Activated CD4-positive, CD25-positive, alpha-beta regulatory T cell treated with anti-CD3 and anti-CD28 coated beads, Interleukin-2, amount 50 U/mL, for 72 hours (primary cell): ENCODE measurements at places on chromosomes 5 and 9.

DNA sequence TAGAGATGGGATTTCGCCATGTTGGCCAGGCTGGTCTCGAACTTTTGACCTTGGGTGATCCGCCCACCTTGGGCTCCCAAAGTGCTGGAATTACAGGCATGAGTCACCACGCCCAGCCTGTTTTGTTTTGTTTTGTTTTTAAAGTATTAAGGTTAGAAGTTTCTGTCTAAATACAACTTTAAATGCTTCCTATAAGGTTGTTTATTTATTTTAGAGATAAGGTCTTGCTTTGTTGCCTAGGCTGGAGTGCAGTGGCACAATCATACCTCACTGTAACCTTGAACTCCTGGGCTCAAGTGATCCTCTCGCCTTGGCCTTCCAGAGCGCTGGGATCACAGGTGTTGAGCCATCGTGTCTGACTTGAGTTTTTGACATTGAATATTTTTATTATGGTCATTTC, 11.4 kb downstream of the MRRF start:
- no peak for DNase-seq

- DNase-seq: no peak
Observed at GRCh38 chr9:122087406-122088200, 5.5 kb downstream of the TTLL11 start.

DNA sequence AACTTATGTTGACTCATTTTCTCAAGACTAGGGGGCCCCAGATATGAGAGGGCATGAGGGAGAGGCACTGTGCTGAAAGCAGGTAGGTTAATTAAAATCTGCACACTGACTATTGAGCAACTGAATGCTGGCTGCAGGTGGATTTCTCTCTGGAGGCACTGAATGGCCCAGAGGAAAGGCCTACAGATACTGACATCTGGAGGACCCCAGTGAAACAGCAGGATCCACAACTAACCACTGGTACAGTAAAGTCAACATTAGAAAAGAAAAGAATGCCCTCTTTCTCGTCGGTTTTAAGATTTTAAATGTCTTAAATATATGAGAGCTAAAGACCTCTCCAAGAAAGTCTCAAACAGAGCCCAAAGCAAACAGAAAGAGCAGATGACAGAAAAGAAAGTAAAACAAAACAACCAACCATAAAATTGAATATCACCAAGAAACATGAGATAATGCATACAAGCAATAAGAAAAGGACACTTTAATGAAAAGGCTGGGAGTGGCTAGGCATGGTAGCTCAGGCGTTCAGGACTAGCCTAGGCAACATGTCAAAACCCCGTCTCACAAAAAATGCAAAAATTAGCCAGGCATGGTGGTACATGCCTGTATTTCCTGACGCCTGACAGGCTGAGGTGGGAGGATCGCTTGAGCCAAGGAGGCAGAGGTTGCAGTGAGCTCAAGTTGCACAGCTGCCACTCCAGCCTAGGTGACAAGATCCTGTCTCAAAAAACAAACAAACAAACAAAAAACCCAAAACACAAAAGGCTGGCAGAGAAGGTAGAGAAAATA, 43.3 kb downstream of the PUM3 start:
- DNase-seq: no peak

DNA sequence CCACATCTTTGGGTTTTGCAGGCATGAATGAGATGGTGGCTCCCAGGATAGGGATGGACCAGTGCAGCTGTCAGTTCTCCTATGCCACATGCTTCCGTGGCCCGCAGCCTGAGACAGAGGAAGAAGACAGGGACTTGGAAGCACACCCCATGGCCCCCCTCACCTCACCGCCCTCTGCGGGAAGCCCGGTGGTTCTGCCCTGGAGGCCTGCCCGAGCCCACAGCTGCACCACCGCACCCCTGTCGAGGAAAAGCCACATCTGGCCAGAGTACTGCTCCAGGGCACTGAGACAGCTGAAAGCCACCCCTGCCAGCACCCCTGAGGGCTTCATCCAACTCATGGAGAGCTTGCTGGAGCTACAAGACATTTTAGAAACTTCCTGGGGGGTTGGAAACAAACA, 7.6 kb upstream of the TRMT10B start:
- DNase-seq: no peak

DNA sequence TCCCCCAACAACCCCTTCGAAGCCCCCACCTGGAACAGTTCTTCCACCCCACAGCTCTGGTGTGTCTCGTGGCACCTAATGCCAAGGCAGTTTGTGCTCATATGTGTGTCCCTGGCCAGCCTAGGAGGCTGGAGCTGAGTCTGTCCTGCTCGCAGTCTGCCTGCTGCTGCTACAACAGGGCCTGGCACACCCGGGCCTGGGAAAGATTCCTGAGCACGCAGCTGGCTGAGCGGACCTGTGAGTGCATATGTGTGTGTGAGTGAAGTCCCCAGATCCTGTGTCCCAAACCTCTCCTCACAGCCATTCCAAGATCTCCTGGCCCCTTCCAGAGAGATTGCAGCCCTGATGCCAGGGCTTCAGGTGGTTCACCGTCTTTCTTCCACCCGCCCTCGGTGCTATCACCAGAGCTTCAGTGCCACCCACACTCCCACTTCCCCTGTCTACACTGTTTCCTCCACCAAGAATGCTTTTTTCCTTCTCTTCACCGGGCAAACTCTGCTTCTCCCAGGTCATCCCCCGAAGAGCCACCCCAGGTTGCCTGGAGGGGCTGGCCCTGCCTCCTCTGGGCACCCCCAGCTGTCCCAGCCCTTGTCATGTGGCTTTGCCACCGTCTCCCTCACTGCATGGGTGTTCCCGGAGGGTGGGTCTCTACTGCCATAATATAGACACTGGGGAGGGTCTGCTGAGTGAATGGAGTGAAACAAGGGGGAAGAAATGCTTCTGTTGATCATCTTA, 28.4 kb downstream of the LMX1B start:
- DNase-seq: no peak

GRCh38 chr9:111803924-111804323, 9.2 kb upstream of the SHOC1 start:
- DNase-seq: no peak

DNA sequence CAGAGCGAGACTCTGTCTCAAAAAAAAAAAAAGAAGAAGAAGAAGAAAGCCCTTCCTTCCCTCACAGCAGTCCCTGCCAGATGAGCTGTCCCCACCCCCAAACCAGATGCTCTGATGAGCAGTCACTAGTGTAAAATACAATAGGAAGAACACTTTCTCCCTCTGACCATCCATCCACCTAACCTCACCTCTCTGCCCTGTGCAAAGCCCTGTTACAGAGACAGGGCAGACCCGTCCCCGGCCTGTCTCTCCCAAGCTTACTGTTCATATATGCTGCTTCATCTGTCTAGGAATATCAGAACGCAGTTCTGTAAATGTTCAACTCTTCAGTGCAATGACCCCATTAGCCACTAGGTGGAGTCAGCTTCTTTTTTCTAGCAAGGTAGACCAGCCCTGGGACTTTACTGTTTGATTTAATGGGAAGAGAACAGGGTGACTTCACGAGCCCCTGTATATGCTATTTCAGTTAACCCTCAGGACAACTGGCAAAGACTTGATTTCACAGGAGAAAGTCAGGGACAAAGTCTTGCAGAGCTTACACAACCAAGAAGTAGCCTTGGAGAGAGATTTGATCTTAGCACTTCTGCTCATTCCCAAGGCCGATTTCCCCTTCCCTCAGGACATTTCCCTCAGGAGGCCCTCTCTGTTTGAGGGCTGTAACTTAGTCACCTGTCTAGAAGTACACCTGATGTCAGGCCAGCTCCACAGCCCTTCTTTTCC, 14.9 kb upstream of the FGFR4 start:
- peak; percentile 55 for DNase-seq

DNA sequence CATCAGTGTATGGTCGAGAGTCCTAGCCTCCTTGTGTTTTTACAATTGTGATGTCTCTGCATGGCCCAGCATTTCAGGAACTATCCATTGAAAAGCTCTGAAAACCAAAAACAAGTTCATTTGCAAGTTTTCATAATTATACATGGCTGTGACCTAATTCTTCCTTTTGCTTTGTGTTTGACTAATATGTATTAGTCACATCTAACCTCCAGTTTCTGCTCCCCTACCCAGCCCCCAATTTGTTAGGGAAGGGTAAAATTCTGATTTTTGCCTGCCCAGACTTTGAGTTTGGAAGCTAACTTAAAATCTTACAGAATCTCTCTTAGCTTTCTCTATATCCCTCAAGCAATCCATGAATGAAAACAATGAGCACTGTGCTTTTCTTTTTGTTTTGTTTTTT, 128.2 kb upstream of the SEMA6A start:
- no peak for DNase-seq

DNA sequence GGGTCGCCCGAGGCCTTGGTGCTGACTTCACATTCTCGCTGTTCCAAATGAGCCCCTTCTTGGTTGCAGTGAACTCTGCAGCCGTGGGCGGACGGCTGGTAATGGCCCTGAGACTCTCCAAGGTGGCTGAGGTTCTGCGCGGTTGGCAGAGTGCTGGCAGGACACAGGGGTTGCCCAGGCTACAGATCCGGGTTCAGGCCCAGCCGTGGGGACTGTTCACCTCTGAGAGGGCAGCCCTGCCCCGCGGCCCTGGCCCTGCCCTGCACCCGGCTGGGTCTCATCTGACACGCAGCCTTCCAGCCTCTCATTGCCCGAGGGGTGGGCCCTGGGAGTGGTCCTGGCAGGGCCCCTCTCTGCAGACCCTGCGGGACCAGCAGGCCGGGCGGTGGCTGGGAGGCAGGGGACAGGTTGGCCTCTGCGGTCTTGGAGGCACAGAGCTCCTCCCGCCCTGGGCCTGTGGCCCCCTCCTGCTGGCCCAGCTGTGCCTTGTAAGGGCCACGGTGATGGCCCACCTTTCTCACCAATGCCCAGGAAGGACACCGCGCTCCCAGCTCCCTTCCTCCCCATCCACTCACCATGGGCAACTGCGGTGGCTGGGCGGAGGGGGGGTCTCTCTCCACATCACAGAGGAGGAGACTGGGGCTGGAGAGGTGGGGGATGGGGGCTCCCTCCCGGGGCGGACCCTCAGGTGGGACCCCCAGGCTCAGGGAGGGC, 51.6 kb downstream of the AHRR start:
- DNase-seq: peak; percentile 48

- DNase-seq: no peak
Observed at GRCh38 chr5:147465747-147466146, 44.1 kb downstream of the DPYSL3 start.

DNA sequence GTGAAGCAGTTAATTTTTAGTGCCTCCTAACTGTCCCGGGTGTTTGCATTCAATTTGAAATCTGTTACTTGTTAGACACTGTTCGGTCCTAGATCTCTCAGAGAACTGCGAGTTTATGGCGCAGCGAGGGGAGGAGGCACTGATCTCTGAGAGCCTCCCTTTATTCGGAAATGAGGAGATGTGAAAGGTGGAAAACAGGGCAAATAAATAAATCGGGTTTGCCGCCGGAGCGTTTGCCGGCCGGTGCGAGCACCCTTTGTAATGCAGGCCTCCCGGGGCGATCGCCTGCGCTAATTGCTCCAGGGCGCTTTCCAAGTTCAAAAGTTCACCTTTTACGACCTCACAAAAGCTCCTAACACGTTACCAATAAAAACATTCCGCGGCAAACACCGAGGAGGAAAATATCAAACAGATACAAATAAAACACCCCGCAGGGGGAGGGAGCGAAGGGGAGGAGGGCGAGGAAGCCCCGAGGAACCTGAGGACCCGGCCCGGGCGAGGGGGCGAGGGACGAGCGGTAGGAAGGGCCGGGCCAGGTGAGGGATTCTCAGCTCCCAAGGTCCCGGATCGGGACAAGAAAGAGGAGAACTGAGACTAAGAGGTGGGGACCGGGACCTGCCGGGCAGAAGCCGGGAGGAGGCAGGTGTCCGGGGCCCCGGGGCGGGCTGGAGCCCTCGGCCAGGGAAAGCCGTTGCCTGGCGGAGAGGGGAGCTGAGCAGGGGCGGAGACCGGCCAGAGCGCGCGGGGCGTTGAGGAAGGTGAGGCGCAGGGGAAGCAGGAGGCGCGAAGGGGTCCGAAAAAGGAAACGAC, 1.4 kb downstream of the NR6A1 start:
- DNase-seq: no peak

- DNase-seq: no peak
Observed at GRCh38 chr5:121251954-121252353, 599.7 kb upstream of the FTMT start.

- DNase-seq: no peak
Observed at GRCh38 chr9:91680106-91680505, 256.5 kb upstream of the NFIL3 start.

GRCh38 chr5:126858441-126858840, 81.5 kb downstream of the LMNB1 start:
- no peak for DNase-seq

DNA sequence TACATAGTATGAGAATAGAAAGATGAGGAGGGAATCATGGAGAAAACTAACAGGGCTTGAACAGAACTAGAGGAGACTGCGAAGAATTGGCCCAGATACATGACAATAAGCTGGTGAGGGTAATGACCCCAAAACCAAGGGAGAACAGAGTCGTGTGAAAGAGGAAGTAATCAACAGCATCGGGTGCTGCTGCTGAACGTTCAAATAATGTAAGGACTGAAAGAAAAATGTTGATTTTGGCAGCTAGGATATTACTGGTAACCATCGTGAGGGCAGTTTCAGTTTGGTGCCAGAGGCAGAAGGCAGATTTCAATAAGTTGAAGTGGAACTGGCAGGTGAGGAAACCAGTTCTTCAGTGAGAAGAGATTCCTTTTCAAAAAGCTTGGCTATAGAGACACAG, 66.8 kb upstream of the SMC2 start:
- no peak for DNase-seq

- DNase-seq: no peak
Observed at GRCh38 chr9:115015018-115015635, 84.7 kb upstream of the TNFSF8 start.

DNA sequence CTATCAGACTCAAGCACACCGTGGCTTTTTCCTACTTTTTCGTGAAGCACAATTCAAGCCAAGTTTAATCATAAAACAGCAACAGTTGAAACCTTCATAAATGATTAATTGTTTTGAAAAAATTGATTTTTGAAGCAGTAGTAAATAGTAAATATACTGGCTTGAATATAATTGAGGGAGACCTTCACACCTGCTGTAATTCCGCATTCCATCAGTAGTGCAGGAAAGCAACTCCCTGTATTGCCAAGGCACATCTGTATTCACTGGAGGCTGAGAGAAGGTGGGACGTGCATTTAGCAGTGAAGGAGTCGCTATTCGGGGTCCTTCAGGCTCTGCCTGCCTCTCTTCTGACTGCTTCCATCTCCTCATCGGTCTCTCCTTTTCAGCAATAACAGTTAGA, 203.8 kb downstream of the ZSWIM6 start:
- no peak for DNase-seq

DNA sequence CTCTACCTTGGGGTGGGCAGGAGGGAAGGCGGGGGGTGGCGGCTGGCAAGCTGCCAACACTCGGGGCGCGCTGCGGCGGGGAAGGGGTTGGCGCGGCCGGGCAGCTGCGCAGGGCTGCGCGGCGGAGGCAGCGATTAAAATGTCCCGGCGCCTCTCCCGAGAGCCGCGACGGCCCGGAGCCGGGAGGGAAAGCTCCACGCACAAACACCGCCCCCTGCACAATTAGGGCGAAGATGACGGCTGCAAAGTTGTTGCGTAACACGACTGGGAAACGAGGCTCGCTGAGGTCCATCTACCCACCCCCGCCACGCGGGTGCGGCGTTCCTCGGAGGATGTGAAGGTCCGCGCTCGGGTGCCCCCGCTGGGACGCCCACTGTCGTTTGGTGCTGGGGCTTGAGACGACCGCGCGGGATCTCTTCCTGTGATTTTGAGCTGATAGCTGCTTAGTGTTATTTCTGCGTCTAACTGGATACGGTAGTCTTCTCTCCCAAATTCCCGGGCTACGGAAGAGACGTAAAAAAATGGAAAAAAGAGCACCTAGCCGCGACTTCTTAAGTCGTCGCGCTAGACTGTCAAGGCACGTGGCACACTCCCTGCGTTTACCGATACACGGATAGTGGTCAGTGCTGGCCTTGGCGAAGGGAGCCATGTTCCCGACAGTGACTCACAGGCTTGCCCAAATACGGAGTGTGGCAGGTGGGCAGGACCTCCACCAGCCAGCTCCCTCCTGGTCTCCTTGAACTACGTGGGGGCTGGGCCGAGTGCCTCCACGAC, 958 bp upstream of the NFIL3 start:
- peak; percentile 52 for DNase-seq
